ENCODE measurements at places on chromosomes 7 and 10.

DNA sequence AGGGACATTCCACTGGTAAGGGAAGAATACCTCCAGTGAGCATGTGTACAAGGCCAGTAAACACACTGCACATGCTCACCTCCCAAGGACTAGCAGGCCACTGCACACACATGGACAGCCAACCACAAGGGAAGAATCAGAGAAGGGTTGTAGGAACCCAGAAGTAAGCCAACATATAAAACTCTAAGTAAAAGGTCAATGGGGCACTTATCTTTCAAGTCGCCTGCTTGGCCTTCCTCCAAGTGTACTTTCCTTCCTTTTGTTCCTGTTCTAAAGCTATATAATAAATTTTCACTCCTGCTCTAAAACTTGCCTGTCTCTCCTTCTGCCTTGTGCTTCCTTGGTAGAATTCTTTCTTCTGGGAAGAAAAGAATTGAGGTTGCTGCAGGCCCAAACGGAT lies 33.0 kb downstream of the ORC5 start:
- DNase-seq, result no peak

DNA sequence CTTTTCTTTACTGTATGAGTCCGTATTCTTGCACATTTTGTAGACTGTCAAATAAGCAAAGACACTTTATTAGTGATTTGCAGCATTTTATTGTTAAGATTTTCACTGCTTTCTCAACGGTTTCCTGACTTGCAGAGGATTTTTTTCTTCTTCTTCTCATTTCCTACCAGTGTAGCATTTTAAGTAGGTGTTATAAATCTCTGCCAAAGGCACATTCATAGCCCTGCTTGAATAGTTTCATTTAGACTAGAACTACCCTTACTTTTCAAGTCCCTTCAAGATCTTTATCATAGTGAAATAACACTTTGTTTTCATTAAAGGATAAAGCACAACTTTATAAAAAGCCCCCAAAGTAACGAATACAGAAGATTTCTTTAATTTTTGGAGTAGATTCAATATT lies 271.4 kb downstream of the TSPAN12 start:
- DNase-seq, result no peak

DNA sequence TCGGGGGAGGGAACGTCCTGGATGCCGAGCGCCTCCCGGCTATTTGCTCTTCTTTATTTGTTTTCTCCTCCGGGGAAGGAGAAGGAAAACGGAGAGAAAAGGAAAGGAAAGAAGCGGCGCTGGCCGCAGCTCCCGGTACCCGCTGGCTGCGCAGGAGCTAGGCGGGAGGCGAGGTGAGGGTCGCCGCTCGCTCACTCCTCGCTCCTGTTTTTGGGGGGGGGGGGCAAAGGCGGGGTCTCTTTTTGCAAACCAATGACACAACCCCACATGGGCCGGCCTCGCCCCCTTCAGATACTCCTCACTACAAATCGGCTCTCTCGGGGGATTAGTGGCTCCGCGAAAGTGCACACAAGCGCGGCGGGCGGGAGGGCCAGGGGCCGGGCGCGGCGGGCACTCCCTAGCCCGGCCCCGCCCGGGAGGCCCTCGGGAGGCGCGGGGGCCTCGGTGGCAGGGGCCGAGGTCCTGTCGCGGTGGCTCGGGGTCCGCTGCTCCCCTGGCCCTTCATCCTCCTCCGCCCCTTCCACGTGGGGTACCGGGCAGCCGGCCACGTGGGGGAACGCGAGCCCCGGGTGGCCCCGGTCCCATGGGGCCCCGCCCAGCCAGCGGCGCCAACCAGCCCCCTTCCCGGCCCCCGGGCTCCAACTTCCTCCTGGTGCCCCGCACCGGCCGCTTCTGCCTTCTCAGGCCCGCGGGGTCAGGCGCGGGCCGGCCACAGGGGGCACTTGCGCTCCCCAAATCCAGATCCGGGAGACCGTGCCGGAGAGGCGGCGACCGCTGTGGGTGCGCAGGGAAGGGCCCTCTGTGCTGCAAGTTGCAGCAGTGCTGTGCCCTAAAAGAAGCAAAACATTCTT lies 718 bp upstream of the CTBP2 start:
- peak; percentile 70 for DNase-seq

DNA sequence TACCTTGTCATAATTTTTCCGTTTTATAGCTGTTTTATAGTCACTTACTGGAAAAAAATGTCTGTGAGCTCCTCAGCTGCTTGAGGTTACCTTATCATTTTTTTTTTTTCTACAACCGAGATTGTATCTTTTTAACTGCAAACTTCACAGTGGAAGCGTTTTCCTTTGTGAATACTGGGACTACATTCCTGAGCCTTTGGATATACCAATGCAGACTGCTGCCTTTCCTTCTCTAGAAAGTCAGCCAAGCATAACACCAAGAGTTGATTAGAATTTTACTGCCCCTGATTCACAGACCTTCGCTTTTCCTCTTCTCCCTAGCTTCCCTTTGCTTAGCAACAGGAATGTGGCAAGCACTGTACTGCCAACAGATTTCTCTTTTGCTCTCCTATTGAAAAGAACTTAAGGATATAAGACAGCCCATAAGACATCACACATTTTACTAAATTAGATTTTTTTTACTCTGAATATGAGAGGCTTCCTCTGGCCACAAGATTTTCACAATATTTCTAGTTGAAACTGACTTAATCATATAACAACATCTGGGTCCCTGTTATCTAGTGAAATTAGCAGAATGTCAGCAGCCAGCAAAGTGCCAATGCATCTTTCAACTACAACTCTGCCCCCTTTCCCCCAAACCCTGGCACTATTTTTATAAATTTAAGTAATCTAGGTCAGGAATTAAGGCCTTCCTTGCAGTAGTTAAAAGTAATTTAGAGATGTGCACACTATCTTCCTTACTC lies 170.6 kb downstream of the PRKG1 start:
- no peak for DNase-seq

- DNase-seq, result no peak
Measured at GRCh38 chr10:117345143-117345542, 30.1 kb downstream of the PDZD8 start.

GRCh38 chr10:97922022-97922758 lies 72.5 kb downstream of the GOLGA7B start:
- DNase-seq, result peak; percentile 78

DNA sequence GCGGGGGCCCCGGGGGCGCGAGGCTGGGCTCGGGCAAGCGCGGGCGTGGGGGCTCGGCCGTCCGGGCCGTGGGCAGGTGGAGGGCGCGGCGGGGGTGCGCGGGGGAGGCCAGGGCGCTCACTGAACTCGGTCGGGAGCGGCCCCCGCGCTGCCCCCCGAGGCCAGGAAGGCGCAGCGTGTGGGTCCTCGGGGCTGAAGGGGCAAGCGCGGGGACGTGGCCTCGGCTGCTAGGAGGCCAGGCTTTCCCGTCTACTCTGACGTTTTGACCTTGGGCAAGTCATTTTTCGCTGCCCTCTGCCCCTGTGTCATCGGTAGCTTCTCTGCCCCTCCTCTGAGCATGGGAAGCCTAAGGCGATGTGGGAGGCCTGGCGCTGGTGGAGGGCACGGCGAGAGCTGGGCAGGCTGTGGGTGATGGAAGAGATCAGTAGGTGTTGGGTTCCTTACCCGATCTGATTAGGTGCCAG lies 441 bp downstream of the FBH1 start:
- DNase-seq, result no peak

DNA sequence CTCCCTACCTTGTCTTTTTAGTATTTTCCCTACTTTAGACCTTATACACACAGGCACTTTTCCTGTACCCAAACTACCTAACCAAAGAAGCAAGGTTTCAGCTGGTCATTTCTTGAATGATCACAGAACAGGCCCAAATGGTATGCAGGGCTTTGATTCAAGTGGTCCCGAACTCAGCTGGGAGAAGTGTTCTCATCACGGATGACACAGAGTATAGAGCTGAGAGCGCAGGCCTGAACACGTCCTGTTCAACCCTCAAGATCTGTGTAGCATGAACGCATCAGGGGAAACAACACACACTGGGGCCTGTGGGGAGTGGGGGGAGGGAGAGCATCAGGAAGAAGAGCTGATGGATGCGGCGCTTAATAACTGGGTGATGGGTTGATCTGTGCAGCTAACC lies 318.2 kb downstream of the SFMBT2 start:
- DNase-seq, result no peak

DNA sequence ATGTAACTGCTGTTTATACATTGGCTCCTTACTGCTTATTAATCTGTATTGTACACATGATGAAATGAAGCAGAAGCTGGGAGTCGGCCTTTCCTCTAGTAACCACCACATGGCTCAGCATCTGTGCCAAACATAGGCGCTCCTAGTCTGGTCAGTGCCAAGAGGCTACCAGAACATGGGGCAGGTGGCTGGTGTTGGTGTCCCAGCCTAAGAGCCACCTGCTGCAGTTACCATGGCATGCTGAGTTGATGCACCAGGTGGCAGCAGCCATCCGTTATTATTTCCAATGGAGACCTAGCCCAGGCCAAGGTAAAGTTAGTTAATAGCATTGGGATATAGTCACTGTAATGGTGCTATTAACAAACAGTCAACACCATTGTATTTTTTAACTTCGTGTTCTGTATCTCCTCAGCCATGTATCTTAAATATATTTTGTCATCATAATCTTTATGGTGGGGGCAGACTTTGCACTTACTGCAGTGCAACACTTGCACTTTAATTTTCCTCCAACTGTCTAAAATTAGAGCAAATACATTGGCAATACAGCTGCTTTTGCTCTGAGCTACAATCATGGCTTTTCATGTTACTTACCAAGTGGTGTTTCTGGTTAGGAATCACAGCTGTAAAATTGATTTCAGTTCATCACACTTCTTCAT lies 33.1 kb downstream of the HBP1 start:
- peak; percentile 95 for DNase-seq

- DNase-seq, result no peak
Measured at GRCh38 chr10:50470798-50471582, 152.8 kb downstream of the SGMS1 start.

GRCh38 chr10:96673318-96674099 lies 46.8 kb downstream of the PIK3AP1 start:
- DNase-seq, result no peak

DNA sequence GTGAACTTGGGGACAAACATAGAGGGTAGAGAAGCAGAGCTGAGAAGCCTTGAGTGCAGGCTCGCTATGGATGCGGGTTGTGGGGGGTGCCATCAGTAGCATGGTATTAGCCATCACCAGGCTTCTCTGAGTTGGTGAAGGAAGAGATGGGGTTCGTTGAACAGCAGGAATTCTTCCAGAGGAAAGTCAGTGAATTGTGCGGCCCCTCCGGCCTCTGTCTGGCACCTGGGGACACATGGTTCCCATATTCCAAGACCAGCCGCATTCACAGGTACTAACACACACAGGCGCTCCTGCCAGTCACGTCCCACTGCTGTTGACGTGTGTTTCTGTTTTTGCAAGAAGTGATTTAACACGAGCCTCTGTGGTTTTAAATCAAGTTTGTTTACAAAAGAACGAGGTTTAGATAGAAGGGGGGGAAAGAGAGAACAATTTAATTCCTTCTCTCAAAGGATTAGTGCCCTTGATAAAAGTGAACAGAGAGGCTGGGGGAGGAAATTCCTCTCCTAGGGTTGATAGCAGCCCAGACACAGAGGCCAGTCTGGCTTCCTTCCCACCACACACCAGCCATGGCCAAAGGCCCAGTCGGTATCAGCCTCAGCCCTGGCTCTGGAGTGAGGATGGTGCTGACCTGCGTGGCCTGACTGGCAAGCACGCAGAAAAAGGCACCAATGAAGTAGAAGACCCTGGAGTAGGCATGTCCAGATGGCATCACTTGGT lies 252.6 kb upstream of the IGFBP3 start:
- peak; percentile 5 for DNase-seq

GRCh38 chr7:26136831-26137230 lies 15.2 kb upstream of the NFE2L3 start:
- DNase-seq, result no peak

DNA sequence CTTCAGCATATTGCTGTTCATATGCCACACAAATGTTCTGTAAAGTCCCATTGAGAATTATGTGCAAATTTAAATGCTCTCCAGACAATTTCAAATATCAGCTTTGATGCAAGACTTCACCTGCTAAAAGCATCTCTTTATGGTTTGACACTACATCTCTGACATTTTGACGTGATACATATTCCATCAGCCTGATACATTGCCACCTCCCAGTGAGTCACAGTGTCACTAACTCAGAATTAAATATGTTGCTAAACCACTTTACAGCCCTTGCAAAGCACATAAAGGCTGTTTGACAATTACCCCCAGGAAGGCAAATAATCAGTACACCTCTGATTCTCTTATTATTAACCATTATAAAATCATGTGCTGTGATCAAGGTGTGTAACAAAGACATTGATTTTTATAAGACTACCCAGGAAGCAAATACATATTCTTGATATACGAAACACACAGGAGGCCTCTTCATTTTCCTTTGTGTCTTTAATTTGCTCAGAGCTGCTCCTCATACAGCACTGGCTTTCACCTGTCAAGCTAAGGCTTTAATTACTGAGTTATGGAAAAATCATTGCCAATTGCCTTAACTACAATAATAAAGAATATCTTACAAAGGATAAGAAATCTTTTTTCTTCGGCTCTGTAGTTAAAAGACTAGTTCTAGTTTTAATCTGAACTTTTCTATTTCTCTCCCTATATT lies 547.5 kb upstream of the C7orf33 start:
- DNase-seq, result no peak

DNA sequence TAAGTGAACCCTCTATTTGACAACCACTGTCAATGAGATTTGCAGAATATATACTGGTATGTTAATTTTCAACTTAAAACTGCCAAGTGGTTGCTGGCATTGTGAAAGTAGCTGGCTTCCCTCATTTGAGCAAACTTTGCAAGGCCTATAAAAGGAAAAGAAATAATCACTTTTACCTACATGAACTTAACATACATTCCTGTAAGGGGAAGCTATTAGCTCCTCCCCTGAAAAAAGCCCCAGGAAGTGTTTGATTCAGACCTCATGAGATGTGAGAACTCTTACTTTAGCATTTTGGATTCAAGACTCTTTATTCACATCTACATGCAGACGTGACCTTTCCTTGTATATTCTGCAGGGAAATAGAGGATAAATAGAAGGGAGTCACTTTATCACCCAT lies 175.6 kb downstream of the OTUD1 start:
- no peak for DNase-seq

DNA sequence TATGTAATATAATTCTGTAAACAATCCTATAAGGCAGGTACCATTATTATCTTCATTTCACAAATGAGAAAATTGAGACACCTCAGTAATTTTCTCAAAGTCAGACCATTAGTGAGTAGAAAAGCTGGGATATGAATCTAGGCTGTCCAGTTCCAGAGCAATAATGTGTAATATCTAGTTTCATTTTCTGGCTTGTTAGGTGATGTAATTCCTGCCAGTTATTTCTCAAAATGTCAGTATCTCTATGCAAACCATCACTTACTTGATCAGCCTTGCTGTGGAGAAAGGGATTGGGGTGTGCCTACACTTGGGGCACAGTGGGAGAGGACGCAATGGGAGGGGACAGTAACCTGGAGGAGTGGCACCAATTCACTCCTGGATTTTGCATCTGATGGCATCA lies 157.5 kb downstream of the LYZL1 start:
- DNase-seq, result no peak

DNA sequence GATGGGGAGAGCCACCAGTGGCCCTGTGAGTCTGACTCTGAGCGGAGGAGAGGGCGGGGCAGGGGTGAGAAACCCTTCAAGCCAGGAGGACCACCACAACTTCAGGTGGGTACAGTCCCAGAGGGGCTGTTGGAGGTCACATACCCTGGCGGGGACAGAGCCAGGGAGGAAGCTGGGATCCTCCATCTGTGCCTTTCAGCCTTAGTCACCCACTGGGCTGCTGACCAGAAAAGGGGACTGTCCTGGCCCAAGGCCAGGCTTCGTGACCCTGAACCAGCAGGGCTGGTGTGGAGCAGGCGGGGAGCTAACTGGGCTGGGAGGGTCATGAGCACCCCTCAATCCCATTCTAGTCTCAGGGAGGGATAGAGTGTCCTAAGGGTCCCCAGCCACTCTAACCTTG lies 1.5 kb upstream of the CALHM3 start:
- no peak for DNase-seq
